ENCODE measurements at places on chromosomes 1 and 21. TPM values are rescaled to one million over a fixed set of nuclear protein-coding genes. Genes with fewer than 3 reads are reported as not detected.

GRCh38 chr1:186212568-186213224, 162.4 kb downstream of the TPR start:
- no peak for DNase-seq

DNA sequence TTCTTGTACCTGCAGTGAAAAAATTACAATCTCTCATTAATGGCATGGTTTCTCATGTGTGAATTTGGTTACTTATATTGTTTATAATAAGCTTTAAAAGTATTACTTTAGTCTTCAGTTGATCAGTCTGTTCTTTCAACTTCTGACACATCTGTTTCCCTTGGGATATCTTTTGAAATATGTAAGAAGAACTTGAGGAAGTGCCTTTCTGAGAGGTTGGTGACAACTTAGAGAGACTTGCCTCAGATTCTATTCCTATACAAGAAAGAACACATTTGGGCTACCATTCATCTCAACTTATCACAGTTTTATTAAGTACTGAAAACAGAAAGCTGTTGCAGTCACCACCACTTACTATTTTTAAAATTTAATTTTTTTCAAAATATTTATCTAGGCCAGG, 8.1 kb downstream of the AKNAD1 start:
- no peak for DNase-seq

DNA sequence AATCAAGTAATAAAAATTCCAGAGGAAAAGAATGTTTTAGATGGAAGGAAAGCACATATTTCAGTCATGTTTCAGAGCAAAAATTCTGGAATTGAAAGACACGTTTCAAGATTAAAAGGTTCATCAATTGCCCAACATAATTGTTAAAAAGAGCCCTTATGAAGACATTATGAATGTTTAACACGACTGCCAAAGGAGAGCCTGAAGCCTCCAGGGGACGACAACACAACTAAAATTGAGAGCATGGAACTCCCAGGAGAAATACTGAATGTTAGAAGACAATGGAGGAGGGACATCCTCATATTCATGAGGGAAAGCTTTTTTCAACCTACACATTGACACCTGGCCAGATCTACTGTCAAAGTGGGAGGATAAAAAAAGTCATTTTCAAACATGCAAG, 16.0 kb downstream of the OR2T11 start:
- no peak for DNase-seq

DNA sequence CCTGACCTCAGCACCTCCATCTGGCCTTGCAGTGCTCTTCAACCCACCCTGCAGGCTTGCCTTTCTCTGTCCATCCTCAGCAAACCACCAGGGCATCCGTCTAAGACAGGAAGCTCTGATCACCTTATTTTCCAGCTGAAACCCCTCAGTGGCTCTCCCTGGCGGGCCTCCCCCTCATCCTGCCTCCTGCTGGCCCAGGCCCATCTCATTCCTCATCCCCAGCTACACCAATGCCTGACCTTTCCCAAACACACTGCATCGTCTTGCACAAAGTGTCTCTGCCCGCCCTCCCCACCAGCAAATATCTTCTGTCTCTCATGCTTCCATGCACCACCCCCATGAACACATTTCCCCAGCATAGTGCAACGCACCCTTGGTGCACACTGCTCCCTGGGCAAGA, 205.0 kb downstream of the TOMM20 start:
- DNase-seq, result no peak

DNA sequence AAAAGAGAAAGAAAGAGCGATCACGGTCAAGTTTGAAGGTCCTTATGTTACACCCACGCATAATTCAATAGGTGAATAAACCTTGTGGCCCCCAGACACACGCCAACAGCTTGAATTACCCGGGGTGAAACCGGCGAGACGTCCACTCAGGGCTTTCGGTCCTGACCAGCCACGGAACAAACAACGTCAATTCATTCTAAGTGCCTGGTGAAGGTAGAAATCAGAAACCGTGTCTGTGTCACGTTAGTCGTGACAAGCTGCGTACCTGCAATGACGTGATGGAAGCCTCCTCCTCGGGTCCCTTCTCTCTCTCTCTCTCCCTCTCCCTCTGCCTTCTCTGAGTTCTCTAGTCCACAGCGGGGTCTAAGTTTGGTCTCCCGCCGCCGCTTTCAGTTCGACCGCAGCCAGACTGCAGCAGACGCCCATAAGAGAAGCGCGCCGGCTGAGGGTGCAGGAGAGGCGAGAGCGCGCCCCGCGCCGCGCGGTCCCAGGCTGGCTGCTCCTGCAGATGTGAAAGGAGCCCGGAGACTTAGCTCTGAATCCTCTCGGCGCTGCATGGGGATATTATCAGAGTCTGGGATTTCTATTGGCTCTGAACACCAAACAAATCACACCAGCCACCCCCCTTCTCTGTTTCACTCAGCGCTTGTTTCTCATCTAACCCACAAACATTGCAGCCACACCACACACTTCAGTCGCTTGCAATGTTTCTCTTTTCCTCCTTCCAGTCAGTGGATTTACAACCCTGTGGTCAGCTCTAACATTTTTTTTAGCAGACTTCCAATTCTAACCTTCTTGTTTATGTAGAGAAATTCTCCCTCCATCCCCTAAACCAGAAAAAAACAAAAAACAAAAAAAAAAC, at the start of gene GREM2:
Gene GREM2 (minus strand): TSS at position 537 of the 862 bp plus-strand sequence. CDS start 118,680 bp downstream, outside the sequence.
- no peak for DNase-seq

DNA sequence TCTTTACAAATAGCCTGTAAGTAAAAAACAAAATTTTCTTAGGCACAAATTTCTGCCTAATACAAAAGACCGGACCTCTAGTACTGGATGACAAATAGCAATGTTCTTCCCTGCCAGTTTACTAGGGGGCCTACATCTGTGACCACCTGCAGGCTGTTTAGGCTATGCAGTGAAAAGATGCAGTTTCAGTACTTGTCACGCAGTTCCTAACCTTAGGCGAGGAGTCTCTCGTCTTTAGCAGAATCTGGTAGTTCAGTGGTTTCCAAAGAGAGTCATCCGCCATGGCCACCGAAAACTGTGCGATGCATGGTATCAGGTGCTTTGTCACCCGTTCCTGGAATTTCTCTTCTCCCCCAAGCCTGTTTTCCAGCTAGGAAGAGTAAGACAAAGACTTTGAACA, 29.6 kb downstream of the LGALS8 start:
- DNase-seq, result no peak

- no peak for DNase-seq
Measured at GRCh38 chr1:8782001-8782620, 35.3 kb downstream of the RERE start.

DNA sequence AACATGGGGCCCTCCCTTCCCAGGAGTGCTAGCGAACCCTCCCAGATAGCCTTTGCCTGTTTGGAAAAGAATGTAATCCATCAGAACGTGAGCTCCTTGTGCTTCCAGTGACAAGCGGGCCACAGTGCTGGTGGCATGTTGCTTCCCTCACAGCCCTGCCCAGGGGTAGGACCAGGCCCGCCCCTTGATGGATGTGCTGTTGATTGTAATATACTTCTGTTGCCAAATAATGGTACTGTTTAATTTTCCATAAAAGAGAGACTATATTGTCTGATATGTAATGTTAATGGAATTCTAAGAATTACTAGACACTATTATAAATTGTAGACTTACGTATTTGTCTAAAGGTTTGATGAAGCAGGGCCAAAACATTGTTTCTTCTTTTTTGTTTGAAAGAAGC, 16.4 kb downstream of the ATP5PO start:
- no peak for DNase-seq

LAMB3 gene
- 68.8 TPM for total RNA-seq

GJA8 gene
- total RNA-seq, result not detected

ADORA1 gene
- total RNA-seq, result 5.2 TPM

KCNQ4 gene
- total RNA-seq, result 2.0 TPM
